Activated T-helper 1 cell treated with anti-CD3 and anti-CD28 coated beads, Interleukin-12 subunit alpha, Interleukin-12 subunit beta, Interleukin-2, Interleukin-4 antibody, amounts not matched to agents 30 ng/mL and 10 ng/mL and 1 ng/mL, durations not matched to agents 14 hours and 24 hours and 36 hours (primary cell): ENCODE measurements at places on chromosomes 4 and X. TPM values are rescaled to one million over a fixed set of nuclear protein-coding genes. Genes with fewer than 3 reads are reported as not detected.

GRCh38 chr4:62627141-62627540 lies 1427.0 kb downstream of the ADGRL3 start:
- DNase-seq, result no peak

GRCh38 chr4:140695483-140695882 lies 60.7 kb downstream of the TBC1D9 start:
- DNase-seq, result no peak

The CFP gene
- 2.3 and 4.9 TPM in 2 replicates for total RNA-seq

- no peak for DNase-seq
Observed at GRCh38 chrX:150769408-150769807, 76.2 kb downstream of the MTMR1 start.

The H2BW2 gene
- not detected in 2 replicates for total RNA-seq

- DNase-seq, result no peak
Observed at GRCh38 chr4:65416891-65417290, 253.4 kb downstream of the EPHA5 start.

The HSFX3 gene
- not detected in 2 replicates for total RNA-seq

The RIBC1 gene
- 0.64 and 0.75 TPM in 2 replicates for total RNA-seq
